Right atrium auricular region (tissue), 2 donors: ENCODE measurements at places on chromosomes 11 and 22.
A peak's percentile ranks its signal among the peaks of the same experiment; 100 is the strongest.

DNA sequence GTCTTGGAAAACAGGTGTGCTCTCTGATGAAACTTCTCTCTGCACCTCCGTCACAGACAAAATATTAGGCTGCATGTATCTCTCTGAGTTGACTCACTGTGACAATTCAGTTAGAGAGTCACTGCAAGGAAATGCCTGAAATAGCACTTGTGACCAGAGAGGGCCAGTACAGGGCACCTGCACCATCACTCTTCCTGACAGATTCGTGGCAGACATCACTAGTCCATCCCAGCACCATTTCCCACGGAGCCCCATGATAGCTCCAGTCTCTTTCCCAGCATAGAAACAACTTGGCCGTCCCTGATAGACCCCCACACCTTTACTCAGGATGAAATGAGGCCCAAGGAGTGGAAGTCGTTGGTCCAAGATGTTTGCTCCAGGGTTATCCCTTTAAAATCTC, 73.3 kb upstream of the ISX start:
- H3K27me3 ChIP-seq: no peaks in the 10 kb centered on the region
- no peaks in the 10 kb centered on the region for H3K4me1 ChIP-seq
- no peaks in the 10 kb centered on the region for H3K36me3 ChIP-seq
- H3K27ac ChIP-seq: no peak overlapping the region

- no peak overlapping the region for H3K4me3 ChIP-seq
- no peak for DNase-seq
- no peaks in the 10 kb centered on the region for H3K36me3 ChIP-seq
- H3K27ac ChIP-seq: no peak overlapping the region
Measured at GRCh38 chr11:133382131-133382812, 150.0 kb downstream of the OPCML start.

DNA sequence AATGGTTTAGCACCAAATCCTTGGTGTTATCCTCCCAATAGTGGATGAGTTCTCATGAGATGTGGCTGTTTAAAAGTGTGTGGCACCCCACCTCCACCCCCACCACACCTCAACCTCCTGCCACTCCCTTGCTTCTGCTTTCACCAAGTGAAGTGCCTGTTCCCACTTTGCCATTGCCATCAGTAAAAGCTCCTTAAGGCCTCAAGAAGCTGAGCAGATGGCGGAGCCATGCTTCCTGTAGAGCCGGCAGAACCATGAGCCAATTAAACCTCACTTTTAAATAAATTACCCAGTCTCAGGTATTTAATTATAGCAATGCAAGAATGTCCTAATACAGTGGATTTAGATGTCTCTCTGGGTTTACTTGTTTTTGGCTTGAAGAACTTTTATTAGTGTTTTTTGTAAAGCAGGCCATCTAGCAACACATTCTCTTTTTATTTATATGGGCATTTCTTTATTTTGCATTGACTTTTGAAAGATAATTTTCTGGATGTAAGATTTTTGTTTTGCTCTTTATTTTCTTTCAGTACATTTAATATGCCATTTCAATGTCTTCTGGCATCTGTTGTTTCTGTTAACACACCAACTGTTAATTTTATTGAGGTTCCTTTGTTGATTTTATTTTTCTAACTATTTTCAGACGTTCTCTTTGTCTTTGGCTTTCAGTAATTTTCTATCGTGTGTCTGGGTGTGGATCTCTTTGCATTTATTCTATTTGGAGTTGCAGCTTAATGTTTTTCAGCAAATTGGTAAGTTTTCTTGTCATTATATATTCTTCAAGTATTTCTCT, 724.5 kb upstream of the CNTN5 start:
- DNase-seq: no peak
- no peaks in the 10 kb centered on the region for H3K36me3 ChIP-seq
- H3K27me3 ChIP-seq: no peaks in the 10 kb centered on the region
- H3K4me3 ChIP-seq: no peak overlapping the region
- H3K4me1 ChIP-seq: no peaks in the 10 kb centered on the region
- no peak overlapping the region for H3K27ac ChIP-seq

- no peaks in the 10 kb centered on the region for H3K4me1 ChIP-seq
- no peak overlapping the region for H3K27ac ChIP-seq
- DNase-seq: no peak
- no peak overlapping the region for H3K4me3 ChIP-seq
- no peaks in the 10 kb centered on the region for H3K36me3 ChIP-seq
- no peaks in the 10 kb centered on the region for H3K27me3 ChIP-seq
Measured at GRCh38 chr11:133900176-133901105, 55.1 kb upstream of the SPATA19 start.

GRCh38 chr11:3041699-3042441, 15.4 kb downstream of the CARS1 start:
- H3K27me3 ChIP-seq: no peaks in the 10 kb centered on the region
- DNase-seq: no peak
- peaks cover 36% of the 10 kb centered on the region for H3K36me3 ChIP-seq
- no peak overlapping the region for H3K4me3 ChIP-seq
- H3K4me1 ChIP-seq: peaks cover 38% of the 10 kb centered on the region

DNA sequence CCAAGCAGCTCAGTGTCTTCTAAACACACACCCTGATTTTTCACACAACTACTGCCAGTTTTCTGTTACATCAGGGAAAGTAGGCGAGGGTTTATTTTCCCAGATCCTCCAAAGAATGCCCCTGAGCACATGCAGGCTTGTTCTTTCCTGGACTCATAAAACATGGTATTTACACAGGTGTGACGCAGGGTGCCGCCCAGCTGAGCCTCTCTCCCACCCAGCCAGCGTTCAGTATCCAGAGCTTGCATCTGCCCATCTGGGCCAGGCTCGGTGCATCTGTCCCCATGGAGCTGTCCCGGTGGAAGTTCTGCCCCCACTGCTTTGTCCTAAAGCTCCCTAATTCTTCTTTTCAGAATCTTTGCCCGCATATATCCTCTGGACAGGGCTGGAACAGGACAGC, 44.8 kb upstream of the ISX start:
- no peaks in the 10 kb centered on the region for H3K36me3 ChIP-seq
- no peaks in the 10 kb centered on the region for H3K27me3 ChIP-seq
- DNase-seq: no peak
- H3K4me1 ChIP-seq: no peaks in the 10 kb centered on the region
- no peak overlapping the region for H3K27ac ChIP-seq
- H3K4me3 ChIP-seq: no peak overlapping the region

DNA sequence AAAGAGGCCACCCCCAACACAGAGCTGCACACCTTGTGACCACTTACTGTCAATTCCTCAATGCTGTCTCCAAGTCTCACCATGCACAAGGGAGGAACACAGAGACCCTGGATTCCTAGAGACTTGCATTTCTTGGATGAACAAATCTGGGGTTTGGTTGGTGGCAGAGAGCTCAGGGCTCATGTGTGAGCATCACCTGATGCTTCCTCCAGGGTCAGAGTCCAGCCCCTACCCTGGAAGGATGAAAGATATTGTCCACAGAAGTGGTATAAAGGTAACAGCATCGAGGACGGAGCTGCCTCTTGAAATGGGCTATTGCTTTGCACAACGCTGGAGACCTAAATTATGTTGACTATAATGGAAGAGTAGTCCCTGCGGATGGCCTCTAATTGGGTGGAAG, 36.0 kb downstream of the GGTLC2 start:
- H3K4me3 ChIP-seq: no peak overlapping the region
- no peaks in the 10 kb centered on the region for H3K36me3 ChIP-seq
- H3K27ac ChIP-seq: no peak overlapping the region
- H3K4me1 ChIP-seq: no peaks in the 10 kb centered on the region
- DNase-seq: no peak

DNA sequence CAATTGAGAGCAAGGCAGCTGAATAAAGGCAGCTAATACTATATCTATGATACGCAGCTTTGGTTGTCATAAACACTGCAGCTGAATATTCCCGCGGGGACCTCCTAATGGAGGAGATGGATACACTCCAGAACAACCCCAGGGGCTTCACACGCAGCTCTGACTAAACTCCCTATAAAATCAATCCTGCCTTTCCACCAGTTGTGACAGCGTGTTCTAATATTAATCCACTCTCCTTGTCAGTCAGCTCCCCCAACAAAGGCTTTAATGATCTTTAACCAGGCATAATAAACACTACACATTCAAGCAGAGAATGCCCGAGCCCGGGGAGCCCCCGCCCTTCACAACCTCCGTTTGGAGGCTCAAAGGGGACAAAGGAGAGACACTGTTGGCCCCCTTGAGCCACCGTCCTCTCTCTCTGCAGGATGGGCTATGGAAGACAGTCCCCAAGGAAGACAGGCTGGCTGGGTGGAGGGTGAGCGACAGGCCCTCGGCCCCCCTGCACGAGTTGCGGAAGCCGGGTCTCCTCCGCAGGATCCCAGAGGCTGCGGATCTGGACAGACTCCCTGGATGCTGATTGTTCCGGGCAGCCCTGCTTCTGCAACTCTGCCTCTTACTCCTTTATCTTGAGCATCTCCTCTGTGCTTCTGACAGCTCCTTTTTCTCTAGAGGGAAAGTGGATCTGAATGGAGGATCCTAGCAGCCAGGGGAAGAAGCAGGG, 565.2 kb downstream of the BUD13 start:
- no peak overlapping the region for H3K4me3 ChIP-seq
- H3K4me1 ChIP-seq: no peaks in the 10 kb centered on the region

DNA sequence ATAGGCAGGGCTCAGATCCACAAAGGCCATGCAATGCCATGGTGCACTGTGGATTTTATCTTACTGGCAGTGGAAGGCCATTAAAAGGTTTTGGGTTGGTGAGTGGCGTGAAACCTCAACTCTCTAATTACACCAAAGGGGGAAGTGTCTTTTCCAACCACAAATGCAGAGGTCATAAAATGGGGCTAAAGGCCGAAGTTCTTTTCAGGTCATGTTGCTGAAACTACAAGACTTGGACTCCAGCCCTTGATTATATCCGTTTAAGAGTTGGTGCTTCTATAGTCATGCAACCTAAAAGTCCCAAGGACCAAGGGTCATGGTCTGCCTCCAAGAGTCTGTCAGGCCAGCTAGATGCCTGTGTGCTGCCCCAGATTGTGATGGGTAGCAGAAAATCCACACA, 434.3 kb downstream of the RAB38 start:
- no peaks in the 10 kb centered on the region for H3K4me1 ChIP-seq
- DNase-seq: no peak
- H3K4me3 ChIP-seq: no peak overlapping the region
- H3K27ac ChIP-seq: no peak overlapping the region
- H3K27me3 ChIP-seq: no peaks in the 10 kb centered on the region
- H3K36me3 ChIP-seq: no peaks in the 10 kb centered on the region

GRCh38 chr11:72220696-72221363, 3.7 kb upstream of the INPPL1 start:
- H3K36me3 ChIP-seq: no peaks in the 10 kb centered on the region
- H3K4me3 ChIP-seq: no peak overlapping the region
- no peaks in the 10 kb centered on the region for H3K27me3 ChIP-seq
- DNase-seq: peak; percentile 52
- no peak overlapping the region for H3K27ac ChIP-seq
- H3K4me1 ChIP-seq: peaks cover 20% of the 10 kb centered on the region

DNA sequence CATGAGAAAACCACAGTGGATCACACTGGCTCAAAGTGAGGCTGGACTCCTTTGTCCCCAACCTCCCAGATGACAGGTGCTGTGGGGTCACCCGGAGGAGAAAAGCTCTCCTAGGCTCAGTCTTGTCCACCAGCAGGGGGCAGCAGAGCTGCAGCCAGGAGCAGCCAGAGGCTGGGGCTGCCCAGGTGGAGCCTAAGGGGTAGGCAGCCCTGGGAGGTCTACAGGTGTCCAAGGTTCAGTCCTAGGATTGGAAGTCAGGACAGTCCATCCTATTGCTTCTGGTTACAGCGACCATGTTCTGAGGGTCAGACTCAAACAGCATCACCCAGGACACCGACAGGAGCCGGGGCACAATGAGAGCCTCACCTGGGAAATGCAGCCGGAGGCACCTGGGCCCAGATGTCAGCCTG, 77.6 kb upstream of the IGLL5 start:
- no peaks in the 10 kb centered on the region for H3K27me3 ChIP-seq
- no peaks in the 10 kb centered on the region for H3K36me3 ChIP-seq
- H3K27ac ChIP-seq: no peak overlapping the region

GRCh38 chr11:102513869-102514268, 16.7 kb downstream of the MMP7 start:
- no peaks in the 10 kb centered on the region for H3K27me3 ChIP-seq
- H3K36me3 ChIP-seq: no peaks in the 10 kb centered on the region
- DNase-seq: no peak
- H3K27ac ChIP-seq: no peak overlapping the region

DNA sequence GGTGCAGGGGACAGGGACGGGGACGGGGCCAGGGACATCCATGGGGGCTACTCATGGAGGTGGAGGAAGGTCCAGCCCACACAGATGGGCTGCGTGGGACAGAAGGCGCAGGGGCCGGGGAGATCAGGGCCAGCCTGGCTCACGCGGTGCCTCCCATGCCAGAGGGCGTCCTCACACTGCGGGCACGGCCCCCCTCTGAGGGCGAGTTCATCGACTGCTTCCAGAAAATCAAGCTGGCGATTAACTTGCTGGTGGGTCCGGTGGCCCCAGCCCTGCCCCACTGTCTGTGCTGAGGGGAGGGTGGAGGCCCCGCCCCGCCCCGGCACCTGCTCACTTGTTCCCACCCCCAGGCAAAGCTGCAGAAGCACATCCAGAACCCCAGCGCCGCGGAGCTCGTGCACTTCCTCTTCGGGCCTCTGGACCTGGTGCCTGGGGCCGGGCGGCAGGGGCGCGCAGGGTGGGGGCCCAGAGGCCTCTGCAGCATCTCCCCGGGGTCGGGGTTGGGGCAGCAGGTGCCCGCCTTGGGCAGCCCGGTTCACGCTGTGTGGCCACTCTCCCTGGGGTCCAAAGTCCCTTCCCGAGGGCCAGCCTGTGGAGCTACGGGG, 15.8 kb downstream of the EPS8L2 start:
- H3K36me3 ChIP-seq: no peaks in the 10 kb centered on the region
- DNase-seq: no peak
- no peaks in the 10 kb centered on the region for H3K4me1 ChIP-seq

DNA sequence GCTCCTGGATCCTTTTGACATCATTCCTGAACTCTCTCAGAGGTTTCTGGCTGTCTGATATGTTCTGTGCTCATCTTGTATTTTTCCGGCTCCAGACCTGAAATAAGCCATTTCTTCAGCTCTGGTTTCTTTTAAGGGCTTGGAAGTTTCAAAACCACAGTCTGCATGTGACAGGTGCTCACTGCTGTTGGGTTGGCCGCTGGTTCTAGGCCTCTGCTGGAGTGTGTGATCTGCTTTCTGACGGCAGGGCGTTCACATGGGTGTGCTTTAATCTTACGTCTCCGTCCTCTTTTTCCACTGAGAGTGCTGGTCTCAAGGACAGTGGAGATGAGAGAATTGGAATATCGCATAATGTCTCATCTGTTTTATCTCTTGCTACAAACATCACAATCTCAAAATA, 10.3 kb downstream of the ZBED4 start:
- H3K27me3 ChIP-seq: no peaks in the 10 kb centered on the region
- H3K4me3 ChIP-seq: no peak overlapping the region
- no peak for DNase-seq
- H3K4me1 ChIP-seq: peaks cover 5% of the 10 kb centered on the region
- no peak overlapping the region for H3K27ac ChIP-seq

DNA sequence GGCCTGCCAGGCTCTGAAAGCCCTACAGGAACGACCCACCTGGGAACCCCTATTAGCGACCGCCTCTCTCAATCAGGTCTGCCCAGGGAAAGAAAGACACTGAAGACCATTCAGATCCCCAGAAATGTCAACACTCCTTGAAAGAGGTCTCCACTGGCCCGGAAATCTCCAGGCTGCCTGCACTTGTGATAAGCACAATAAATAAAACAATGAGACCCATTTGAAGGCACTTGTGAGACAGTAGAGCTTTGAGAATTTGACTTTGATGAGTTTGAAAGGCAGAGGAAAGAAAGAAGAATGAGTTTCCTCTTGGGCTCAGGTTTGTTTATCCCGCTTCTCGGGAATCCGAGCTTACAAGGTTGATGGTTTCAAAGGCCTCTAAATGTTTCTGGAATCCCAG, 416.3 kb downstream of the BUD13 start:
- no peaks in the 10 kb centered on the region for H3K36me3 ChIP-seq
- DNase-seq: no peak
- no peak overlapping the region for H3K27ac ChIP-seq
